MM.1S (cell line): ENCODE measurements at places on chromosomes 3 and 15.

GRCh38 chr3:193230610-193231009 lies 10.4 kb upstream of the PLAAT1 start:
- DNase-seq: no peak

GRCh38 chr3:84637272-84637671 lies 321.5 kb upstream of the CADM2 start:
- DNase-seq: no peak

DNA sequence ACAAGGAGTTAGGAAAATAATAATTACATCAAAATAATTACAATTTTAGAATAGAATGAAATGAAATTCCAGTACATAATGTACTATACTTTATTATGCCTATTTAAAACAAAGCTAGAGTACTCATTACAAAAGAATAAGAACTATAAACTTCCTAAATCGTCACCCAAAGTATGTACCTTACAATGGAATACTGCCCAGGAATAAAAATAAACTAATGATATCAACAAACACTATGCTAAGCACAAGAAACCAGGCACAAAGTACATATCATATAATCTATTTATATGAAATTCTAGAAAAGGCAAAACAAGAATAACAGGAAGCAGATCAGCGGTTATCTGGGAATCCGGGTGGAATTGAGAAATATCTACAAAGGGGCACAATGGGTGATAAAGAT lies 84.7 kb downstream of the MYO9A start:
- no peak for DNase-seq

DNA sequence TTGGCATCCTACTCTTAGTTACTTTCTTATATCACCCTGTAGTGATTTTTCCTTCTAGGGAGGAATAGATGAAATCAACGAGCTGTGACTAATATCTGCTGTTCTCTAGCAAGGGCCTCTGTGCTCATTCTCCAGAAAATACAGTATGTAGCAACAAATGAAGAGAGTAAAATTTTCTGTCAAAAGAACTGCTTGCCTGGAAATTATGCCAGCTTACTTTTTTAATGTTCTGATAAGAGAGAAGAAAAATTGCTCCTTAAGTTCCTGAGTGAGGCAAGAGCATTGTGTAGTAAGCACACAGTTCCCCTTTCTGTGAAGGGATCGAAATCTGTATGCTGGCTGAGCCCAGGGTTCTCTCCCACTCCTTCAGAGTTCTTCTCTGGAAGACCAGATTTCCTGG lies 51.4 kb upstream of the GK5 start:
- DNase-seq: no peak

GRCh38 chr3:135513106-135514059 lies 452.1 kb upstream of the PPP2R3A start:
- peak; percentile 28 for DNase-seq

GRCh38 chr15:80780416-80781221 lies 1.4 kb downstream of the CEMIP start:
- DNase-seq: no peak

DNA sequence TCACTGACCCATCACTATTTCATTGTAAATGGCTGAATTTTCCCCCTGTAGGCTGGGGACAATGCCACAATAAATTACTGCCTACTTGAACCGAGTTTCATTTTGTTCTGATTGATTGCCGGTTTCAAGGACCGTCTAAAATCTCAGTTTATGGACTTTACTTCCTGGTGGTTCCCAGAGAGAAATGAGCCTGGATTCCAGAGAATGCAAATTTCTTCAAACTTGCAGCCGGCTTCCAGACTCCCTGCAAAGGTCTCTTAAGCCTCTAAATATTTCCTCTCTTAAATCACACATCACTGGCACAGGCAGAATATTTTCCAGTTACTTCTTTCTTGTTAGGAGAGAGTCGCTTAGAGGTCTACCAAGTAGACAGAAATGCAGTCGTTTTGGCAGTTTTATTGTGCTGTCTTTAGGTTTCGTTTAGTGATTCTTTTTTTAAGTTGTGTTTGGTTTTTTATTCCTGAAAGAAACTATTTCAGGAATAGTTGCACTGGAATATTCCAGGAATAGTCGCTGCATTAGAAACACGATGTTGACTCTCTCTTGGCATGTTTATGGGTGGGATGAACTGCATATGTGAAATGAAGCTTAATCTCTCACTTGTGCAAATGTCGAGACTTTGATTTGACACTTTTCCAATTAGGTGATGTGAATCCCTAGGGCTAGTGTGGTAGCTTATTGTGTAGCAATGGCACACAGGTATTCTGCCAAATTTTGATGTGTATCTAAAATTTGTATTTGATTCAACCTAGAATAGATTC lies 284.1 kb upstream of the NR2E3 start:
- DNase-seq: no peak

DNA sequence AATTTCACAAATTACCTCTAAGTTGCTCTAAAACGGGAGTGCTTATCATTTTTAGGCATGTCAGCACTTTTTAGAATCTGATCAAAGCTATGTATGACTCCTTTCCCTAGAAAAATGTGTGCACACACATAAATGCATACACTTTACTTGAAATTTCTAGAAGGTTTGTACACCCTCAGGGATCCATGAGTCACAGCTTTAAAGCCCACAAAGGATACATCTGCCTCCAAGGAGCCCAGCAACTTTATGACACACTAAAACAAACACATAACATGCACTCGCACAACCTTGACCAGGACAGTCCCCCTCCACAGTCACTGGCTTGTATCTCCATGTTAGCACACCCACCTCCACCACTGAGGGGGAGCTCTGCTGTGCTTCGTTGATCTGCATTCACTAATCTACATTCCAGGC lies 722.0 kb upstream of the CFAP20DC start:
- DNase-seq: no peak

DNA sequence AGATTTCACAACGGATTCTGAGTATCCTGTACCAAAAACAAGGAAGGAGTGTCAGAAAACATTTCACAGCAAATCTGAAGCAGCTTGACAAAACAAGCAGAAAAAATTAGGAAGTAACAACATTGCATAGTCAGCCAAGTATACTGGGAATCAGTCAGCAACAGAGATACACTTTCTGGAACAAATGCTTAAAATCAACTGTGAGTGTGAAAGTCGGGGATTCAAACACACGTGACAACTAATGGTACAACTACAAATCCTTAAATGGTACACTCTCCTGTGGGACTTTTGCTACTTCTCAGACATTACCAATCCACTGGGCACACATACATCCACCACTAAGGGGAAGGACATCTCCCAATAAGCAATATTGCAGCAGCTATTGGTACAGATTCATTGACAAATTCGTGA lies 296.6 kb upstream of the MME start:
- no peak for DNase-seq

- no peak for DNase-seq
These were observed 16.4 kb upstream of the LDHAL6B start for GRCh38 chr15:59190291-59190690.

GRCh38 chr3:155411500-155412223 lies 118.2 kb upstream of the STRIT1 start:
- no peak for DNase-seq

- no peak for DNase-seq
These were observed 362.3 kb upstream of the GOLIM4 start for GRCh38 chr3:168457954-168458539.

GRCh38 chr3:159856590-159857104 lies 132.0 kb upstream of the IL12A start:
- DNase-seq: no peak

DNA sequence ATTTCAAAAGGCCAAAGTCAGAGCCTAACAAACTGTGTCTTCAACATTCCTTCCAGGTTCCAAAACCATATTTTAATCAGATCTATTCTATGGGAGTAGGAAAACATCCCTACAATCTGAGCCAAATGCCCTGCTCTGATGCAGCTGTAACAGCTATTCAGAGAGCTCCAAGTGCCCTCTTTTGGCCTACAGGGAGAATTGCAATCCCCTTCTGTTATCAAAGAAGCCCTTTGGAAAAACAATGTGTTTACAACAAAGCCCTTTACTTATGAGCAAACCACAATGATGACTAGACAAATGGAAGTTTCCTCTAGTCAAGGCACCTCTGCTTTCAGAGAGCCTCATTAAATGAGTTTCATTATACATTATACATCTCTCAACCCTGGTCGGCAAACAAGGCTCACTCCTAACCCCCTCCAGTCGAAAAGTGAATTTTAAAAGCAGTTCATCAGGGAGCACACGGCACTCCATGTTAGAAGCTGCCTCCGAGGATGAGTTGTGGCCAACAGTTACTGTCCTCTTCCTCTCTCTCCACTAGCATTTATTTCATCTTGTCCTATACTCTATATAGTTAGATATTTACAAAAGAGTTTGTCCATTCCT lies 42.6 kb upstream of the TMCO5A start:
- peak; percentile 78 for DNase-seq

GRCh38 chr15:56241374-56242105 lies 2.1 kb downstream of the RFX7 start:
- peak; percentile 43 for DNase-seq

- DNase-seq: no peak
These were observed 54.5 kb downstream of the GABRG3 start for GRCh38 chr15:27025481-27025966.

- no peak for DNase-seq
These were observed 40.6 kb downstream of the TMEM266 start for GRCh38 chr15:76100361-76100760.

DNA sequence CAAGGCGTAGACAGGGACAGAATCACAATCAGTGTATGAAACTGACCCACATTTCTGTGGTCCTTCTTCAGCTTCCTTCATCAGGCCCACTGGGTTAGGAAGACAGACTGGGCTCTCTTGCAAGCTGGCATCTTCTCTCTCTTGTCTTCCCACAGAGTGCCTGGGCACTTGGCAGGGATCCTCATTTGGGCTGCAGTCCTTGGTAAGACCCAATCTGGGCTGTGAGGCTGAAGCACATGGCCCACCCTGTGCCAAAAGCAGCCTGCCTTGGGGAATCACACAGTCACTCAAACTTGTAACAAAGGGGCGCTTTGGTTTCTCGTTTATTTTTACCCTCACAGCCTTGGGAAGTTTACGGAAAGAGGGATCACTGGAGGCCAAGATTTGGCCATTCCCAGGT lies 8.2 kb upstream of the EPHB3 start:
- no peak for DNase-seq

DNA sequence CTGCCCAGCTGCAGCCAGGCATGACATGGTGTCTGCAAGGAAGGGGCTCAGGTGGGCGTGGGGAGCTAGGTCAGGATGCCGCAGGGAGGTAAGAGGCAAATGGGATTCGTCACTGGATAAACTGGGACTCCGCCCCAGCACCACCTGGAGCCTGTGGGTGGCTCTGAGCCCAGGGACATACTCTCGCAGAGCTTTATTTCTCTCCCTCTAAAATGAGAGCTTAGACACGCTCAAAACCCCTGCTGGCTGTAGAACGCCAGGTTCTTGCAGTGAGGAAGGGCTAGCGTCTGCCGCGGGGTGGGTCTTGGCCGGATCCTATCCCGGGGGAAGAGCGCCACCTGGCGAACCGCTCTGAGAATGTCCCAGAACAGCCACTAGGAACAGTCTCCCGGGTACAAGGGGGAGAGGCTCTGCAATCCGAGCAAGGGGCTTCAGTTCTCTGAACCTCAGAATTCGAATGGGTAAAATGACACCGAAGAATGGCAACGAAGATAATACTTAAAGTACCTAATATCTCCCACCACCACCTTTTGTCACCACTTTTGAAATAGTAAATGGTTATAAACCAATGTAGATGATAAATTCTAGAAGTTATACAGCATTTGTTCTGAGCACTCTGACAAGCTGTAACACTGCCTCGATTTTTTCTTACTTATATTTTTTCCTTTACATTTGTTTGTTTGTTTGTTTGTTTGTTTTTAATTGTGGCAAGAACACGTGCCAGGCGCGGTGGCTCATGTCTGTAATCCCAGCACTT lies 53.2 kb upstream of the SRGAP3 start:
- DNase-seq: peak; percentile 71

DNA sequence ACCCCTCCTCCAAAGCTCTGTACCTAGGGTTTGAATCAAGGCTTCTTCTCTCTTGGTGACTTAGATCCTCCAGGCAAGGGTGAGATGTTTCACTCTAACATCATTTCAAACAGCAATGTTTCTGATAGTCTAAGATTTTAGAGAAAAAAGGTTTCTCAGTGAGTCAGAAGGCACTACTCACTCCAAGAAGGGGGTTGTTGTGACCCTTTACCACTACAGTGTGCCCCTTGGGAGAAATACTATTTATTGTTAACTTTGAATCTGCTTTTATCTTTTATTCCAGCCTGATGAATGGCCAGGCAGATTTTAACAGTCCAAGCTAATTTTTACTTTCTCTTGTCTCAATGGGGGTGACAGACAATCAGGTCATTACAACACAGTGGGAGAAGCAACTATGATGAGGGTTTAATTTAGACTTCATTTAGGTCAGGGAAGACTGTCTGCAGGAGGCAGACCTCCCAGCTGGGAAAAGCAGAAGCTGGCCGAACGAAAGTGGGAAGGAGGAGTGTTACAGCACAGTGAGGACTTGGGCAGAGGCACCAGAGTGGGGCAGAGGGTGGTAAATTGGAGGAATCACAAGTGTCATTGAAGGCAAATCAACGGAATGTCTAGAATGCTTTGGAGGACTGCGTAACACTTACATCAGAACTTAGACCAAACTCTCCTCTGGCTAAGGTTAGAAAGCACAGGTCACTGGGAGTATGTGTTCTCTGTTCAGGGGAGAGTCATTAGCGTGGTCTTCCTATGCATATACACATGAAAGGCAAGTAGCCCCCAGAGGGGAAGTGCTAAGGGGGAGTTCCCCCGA lies 21.2 kb downstream of the ZNF860 start:
- no peak for DNase-seq

DNA sequence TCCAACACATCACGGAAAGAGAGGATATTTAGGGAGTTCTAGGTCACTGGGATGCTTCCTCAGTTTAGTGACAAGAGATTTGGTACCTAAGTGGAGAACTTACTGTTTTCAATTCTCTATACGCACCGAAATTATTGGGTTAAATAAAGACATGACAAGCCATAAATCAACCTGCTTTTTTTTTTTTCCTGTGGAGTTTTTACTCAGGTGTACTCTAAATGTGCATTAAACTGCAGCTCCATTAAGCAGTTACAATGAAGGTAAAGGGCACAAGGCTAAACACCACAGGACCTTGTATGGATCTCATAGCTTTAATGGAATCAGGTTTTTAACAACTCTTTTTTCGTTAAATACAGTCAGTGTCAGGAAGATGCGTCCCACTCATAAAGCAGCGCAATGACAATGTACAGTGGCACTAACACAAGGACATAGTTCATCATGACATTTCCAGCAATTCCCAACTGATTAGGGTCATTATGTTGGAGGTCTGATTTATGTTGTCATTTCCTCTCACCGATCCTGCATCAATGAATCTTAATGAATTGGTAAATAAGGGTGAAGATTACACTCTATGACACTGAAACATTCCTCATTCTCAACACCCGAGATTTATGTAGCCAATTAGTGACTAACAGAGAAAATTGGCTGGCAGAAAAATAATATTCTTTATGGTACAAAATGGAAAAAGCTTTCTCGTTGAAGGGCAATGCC lies 355.2 kb downstream of the FOXP1 start:
- DNase-seq: no peak

- DNase-seq: no peak
These were observed 93.9 kb upstream of the VGLL3 start for GRCh38 chr3:87084868-87085267.

DNA sequence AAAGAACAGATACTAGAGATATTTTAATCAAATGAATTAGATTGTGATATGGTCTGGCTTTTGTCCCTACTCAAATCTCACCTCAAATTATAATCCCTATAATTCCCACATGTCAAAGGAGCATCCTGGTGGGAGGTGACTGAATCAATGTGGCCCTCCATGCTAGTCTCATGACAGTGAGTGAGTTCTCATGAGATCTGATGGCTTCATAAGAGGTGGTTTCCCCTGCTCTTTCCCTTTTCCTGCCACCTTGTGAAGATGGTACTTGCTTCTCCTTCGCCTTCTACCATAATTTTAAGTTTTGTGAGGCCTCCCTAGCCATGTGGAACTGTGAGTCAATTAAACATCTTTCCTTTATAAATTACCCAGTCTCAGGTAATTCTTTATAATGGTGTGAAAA lies 82.8 kb downstream of the FAIM start:
- no peak for DNase-seq
